A172 (cell line): ENCODE measurements at places on chromosomes 6 and 20.

DNA sequence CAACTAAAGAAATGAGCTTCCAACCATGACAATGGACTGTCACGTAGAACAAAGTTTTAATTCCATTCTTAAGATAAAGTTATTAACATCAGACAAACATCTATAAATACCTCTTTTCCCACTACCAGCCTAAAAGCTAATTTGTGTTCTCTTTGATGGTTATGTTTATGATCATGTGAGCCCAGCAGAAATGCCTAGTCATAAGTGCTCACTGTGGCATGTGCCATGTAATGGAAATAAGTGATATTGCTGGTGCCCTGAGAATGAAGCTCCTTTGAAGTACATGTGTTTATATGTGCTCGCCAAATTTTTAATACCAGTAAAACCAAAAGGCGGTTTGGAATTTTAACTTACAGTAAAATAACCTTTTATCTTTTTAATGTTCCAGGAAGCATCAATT is 205.8 kb downstream of the ISM1 start:
- DNase-seq = no peak

DNA sequence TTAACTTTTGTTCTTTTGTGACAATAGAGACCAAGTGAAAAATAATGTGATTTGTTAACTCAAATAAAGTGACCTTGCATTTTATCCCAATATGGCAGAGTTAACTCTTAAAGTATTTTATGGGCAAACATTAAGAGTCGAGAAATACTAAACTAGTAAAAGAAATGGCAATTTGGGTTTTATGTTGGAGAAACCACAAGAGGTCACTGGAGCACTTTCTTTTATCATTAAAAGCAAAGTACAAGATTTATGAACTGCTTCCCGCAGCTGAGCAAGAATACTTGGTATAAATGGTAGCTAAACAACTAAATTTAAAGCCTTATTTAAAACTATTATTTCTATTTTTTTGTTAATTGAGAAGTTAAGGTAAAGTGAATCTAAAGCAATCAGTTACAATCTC is 33.5 kb upstream of the MCM9 start:
- peak; percentile 16 for DNase-seq

- no peak for DNase-seq
Measured at GRCh38 chr6:77470983-77471382, 7.7 kb upstream of the HTR1B start.

DNA sequence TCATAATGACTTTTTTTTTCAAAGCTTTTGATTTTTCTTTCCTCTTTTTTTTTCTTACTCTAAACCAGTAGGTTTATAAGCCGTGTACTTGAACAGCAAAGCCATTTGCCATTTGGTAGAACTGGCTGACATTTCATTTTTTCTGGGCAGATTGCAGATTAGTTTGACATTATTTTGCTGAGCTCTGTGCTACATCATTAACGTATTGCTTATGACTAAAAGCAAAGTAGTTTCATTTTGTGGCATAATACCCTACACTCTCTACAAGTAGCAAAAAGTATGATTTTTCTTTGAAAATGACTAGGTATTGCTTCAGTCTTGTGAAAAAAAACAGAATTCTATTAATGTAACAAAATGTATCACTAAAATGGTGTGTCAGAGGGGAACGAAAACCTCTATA is 141.3 kb downstream of the GRIK2 start:
- no peak for DNase-seq

GRCh38 chr20:63471002-63471716 is 1.3 kb downstream of the KCNQ2 start:
- DNase-seq = no peak

DNA sequence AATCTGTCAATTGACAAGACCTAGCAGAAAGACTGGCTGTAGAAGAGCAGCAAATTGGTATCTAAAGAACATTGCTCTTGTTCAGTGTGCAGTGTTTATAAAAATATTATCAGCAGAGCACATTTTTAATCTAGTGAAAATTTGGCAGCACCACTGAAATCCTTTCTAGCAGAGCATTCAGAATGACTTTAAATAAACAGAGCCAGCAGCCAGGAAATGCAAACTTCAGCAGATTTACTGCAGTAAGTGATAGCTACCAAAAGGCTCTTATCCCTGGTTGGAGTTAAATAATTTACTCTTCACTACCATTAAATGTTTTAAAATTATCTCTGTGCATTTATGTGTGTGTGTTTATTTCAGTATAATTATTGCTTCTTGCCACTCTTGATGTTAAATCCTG is 590.9 kb upstream of the CITED2 start:
- no peak for DNase-seq

GRCh38 chr6:50847890-50848594 is 29.4 kb downstream of the TFAP2B start:
- DNase-seq = no peak

- peak; percentile 40 for DNase-seq
Measured at GRCh38 chr6:113634352-113635163, 222.6 kb upstream of the MARCKS start.

DNA sequence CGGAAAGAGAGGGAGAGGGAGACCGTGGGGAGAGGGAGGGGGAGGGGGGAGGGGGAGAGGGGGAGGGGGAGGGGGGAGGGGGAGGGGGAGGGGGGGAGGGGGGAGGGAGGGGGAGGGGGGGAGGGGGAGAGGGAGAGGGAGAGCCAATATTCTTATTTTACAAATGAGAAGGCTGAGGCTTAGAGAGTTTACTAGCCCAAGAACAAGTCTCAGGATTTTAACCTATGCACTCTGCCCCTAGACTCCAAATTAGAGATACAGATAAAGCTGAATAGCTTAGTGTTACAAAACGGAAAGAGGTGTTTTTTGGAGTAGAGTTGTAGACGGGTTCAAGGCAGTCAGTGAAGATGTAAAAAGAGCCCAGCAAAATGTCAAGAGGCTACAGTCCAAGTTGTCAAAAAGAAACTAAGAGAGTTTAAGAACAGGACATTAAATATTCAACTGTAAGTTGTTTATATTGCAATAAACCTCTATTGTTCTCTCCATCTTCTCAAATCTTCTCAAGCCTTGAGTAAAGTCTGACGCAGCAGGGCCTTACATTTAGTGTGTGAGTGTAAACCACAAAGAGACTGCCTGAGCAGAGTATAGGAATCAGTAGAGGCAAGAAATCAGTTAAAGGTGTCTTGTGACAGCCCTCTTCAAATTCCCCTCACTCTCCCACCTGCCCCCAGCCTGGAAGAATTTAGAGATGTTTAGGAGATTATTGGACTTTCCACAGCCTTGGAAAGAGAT is 34.9 kb upstream of the AKIRIN2 start:
- no peak for DNase-seq

- peak; percentile 48 for DNase-seq
Measured at GRCh38 chr6:122649701-122650100, 39.5 kb downstream of the PKIB start.

DNA sequence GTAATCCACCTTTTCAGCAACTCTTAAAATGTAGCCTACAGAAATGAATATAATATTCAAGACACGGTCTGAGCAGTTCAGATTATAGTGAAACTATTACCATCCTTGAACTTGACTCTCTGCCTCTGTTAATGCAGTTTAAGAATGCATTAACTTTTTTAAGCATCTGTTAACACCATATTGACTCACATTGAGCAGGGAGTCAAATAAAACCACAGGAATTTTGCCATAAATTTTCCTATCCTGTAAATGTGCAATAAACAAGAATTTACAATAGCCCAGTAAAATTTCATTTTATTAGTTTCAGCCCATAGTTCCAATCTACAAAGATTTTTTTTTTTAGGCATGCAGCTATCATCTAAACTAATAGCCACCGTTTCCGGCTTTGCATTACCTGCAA is 239.2 kb upstream of the DEFB112 start:
- DNase-seq = peak; percentile 49

GRCh38 chr6:119683031-119683430 is 333.5 kb upstream of the MAN1A1 start:
- no peak for DNase-seq

GRCh38 chr6:19158586-19158985 is 678.6 kb upstream of the ID4 start:
- no peak for DNase-seq

- no peak for DNase-seq
Measured at GRCh38 chr6:93962566-93962965, 543.2 kb upstream of the EPHA7 start.

- DNase-seq = no peak
Measured at GRCh38 chr6:44932651-44933091, 395.5 kb upstream of the RUNX2 start.

- DNase-seq = no peak
Measured at GRCh38 chr6:137304020-137304780, 85.0 kb upstream of the IFNGR1 start.

- no peak for DNase-seq
Measured at GRCh38 chr20:32964575-32964974, 39.7 kb downstream of the SUN5 start.

- DNase-seq = no peak
Measured at GRCh38 chr6:87656857-87657256, 45.2 kb downstream of the AKIRIN2 start.

DNA sequence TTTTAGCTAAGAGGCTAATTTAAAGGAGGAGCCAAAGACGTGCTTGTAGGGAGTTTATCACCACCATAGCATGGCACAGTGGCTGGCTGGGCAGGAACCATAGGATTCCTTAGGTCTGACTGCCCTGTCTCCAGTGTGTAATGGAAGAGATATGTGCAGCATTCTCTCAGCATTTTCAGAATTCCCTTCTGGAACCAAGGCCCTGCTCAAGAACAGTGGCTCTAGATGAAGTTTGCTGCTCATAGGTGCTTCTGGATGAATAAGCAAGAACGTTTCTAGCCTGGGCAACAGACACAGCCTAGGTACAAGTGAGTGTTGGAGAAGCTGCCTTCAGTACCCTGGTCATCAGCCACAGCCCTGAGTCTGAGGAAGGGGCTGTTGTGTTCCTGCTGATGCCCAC is 69.1 kb downstream of the LCA5 start:
- no peak for DNase-seq

- DNase-seq = no peak
Measured at GRCh38 chr6:144989319-144990107, 704.4 kb downstream of the UTRN start.

GRCh38 chr6:167679122-167679736 is 147.5 kb upstream of the AFDN start:
- no peak for DNase-seq

DNA sequence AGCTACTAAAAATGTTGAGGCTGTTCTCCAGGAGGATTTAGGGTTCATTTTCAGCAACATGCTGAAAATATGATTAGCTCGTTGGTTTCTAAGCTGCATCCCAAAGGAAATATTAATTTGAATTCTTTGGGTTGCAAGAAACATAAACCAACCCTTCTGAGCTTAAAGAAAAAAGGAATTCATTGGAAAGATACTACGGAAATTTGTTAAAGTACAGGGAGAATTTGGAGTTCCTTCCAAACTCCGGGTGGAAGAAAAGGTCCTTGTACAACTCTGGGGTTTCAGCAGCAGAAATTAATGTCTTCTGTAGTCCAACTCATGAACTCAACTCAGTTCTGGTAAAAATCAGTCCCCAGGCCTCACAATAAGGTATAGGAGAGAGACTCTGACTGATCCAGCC is 712.9 kb downstream of the UTRN start:
- DNase-seq = no peak

GRCh38 chr6:136962661-136963060 is 40.6 kb downstream of the SLC35D3 start:
- peak; percentile 5 for DNase-seq

DNA sequence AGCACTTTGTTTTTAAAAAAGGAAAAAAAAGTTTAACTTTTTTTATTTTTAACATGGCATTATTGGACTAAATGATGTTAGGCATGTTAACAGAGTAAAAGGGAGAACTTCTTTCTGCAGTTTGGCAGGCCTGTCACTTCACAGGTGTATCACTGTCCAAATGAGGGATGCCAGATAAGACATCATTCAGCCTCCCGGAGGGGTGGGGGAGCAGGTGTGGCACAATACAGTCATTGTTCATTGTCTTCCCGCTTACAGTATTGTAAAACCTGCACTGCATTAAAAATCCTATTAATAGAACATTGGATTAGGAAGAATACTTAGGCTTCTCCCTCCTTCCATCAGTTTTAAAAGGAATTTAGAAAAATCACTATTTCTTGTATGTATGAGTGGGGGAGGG is 80.7 kb downstream of the CARMIL1 start:
- DNase-seq = peak; percentile 15
